Renal cortical epithelial cell (primary cell): ENCODE measurements at places on chromosomes 5 and 9. TPM values are rescaled to one million over a fixed set of nuclear protein-coding genes. Genes with fewer than 3 reads are reported as not detected.

GRCh38 chr5:113531481-113532159 is 18.1 kb downstream of the YTHDC2 start:
- DNase-seq = no peak

DNA sequence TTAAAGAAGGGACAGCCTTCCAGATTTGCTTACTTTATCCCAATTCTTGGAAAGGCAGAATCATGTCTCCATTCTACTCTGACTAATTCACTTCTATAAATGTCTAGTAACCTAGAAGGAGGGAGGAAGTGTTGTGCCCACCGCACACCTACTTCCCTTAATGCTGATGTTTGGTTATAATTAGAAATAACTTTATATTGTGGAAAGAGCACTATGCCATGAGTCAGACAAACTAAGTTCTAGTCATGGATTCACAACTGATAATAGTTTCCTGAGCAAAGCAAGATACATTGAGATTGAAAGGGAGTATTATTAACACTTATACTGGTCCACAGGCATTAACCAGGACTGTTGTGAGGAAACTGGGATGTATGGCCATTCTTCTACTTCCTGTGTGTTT is 345.9 kb upstream of the RPS23 start:
- DNase-seq = no peak

Gene C5orf52
- total RNA-seq = not detected in 2 replicates

- peak; percentile 22 for DNase-seq
Observed at GRCh38 chr9:108439947-108440346, 415.8 kb downstream of the ACTL7B start.

DNA sequence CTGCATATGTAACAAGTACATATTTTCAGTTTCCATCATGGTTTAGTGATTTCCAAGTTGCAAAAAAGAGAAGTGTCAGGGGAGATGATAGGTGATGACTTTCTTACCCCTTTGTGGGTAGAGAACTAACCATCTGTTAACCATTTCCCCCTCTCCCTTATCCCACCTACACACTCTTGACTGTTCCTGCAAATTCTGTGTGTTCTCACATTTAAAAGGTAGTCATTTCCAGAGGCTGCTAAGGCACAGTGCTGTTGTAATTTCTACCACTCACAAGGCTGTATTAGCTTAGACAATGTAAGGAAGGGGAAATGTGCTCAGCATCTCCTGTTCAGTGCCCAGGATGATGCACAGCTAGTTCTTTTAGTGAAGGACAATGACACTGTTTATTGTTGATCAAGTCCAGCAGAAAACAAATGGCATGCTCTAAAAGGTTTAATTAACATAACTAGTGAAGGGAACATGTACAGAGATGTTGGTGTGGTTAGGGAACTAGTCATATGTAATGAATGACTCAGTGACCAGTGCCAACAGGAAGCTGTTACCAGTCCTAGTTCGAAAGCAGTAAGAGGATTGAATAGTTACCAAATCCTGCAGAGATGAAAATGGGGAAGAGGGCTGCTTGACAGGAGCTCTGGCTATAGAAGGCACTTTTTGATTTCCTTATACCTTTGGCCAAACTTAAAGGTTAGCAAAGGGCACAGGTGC is 165.1 kb downstream of the PLK2 start:
- DNase-seq = peak; percentile 77

Gene KIAA1958
- total RNA-seq = 4.2 and 21.8 TPM in 2 replicates

Gene NTNG2
- total RNA-seq = 0.15 and 0.17 TPM in 2 replicates

DNA sequence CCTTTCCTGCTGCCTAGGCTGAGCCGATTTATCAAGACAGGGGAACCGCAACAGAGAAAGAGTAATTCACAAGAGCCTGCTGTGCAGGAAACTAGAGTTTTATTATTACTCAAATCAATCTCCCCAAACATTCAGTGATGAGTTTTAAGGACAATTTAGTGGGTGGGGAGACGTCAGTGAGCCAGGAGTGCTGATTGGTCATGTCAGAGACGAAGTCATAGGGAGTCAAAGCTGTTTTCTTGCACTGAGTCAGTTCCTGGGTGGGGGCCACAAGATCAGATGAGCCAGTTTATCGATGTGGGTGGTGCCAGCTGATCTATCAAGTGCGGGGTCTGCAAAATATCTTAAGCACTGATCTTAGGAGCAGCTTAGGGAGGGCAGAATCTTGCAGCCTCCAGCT is 19.0 kb downstream of the SNX24 start:
- DNase-seq = no peak

Gene AIF1L
- 322 and 450 TPM in 2 replicates for total RNA-seq

GRCh38 chr9:71638627-71639026 is 129.7 kb downstream of the CEMIP2 start:
- DNase-seq = no peak

GRCh38 chr5:134510970-134511795 is 14.3 kb upstream of the JADE2 start:
- peak; percentile 88 for DNase-seq

DNA sequence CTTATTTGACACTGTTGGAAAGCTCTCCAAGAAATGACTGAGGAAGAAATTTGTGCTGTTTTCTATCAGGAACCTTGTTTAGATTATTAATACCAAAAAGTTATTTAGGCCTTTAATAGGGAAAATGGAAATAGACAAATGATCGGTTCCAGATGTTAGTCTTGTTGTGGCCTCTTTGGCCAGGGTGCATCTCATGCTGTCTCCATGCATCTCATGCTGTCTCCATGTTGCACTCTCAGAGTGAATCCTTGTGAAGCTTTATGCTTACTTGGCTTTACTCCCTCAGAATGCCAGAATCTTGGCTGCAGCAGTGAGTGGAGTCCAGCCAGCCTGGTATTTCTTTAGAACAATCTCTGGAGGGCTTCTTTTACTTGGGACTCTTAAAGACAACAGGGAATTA is 185.5 kb downstream of the ARHGAP26 start:
- DNase-seq = no peak

GRCh38 chr5:107669096-107670031 is 1.4 kb downstream of the EFNA5 start:
- no peak for DNase-seq

DNA sequence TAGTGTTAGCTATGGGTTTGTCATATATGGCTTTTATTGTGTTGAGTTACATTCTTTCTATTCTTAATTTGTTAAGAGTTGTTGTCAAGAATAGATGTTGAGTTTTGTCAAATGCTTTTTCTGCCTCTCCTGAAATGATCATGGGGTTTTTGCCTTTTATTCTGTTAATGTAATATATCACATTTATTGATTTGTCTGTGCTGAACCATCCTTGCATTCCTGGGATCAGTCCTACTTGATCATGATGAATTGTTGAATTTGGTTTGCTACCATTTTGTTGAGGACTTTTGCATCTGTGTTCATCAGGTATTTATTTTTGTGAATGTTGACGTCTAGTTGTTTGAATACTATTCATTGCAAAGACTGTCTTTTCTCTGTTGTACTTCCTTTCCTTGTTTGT is 23.9 kb downstream of the RIC1 start:
- DNase-seq = no peak

GRCh38 chr5:137605411-137605810 is 106.3 kb upstream of the SPOCK1 start:
- DNase-seq = peak; percentile 70

GRCh38 chr9:9799287-9799686 is 813.5 kb downstream of the PTPRD start:
- no peak for DNase-seq

GRCh38 chr5:54845567-54845941 is 139.8 kb downstream of the ESM1 start:
- DNase-seq = peak; percentile 32

DNA sequence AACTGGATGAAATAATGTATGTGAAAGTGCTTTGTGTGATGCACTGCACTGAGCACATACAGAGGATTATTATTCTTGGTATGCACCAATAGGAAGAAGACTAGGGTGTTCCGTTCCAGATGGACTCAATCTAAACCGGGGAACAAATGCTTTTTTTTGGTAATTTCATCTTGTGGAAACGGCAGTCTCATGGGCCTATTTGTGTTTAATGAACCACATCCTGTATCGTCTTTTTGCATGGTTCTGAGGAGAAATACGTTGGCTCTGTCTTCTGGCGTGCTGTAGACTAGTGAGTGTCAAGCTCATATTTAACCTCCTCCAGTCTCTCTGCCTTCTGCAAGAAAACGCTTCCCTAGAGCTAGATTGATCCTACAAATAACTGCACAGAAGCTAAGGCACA is 30.0 kb downstream of the TRIM32 start:
- DNase-seq = no peak
